ENCODE measurements at places on chromosomes 11 and 22.

- no peak for DNase-seq
Measured at GRCh38 chr11:29435421-29435820, 581.4 kb downstream of the KCNA4 start.

DNA sequence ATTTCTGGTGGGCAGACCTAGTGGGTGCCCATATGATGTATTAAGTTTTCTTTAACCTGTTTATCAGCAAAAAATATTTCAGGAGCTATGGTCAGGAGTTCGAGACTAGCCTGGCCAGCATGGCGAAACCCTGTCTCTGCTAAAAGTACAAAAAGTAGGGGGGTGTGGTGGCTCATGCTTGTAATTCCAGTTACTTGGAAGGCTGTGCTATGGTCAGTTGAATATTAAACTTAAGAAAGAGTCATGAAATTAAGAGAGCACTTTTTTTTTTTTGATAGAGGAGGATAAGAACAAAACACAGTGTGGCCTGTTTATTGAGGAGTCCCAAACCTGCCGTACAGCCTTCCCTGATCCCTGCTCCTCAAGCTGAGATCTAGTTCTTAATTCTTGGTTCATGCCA, 29.8 kb downstream of the OR6Q1 start:
- no peak for DNase-seq

GRCh38 chr22:45587638-45588505, 83.8 kb upstream of the ATXN10 start:
- no peak for DNase-seq

- peak; percentile 18 for DNase-seq
Measured at GRCh38 chr22:50613291-50613981, 12.8 kb downstream of the MAPK8IP2 start.

- DNase-seq = no peak
Measured at GRCh38 chr11:123033895-123034294, 28.0 kb downstream of the HSPA8 start.

DNA sequence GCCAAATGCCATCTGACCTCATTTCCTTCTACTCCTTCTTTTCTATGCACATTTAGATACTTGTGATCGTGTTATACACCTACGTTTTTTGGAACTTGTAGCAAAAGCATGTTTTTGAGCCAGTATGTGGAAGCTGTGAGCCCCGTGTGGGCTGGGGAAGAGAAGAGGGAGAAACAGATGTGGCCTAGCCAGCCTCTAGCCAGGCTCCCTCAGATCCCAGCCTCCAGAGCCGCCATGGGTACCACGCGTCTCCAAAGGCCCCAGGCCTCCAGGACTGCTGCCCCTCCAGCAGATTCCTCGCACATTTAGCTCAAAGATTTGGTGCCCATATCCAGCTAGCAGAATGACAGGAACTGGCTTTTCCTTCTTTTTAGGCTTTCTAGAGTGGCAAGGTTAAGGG, 17.0 kb upstream of the TLCD5 start:
- DNase-seq = no peak

DNA sequence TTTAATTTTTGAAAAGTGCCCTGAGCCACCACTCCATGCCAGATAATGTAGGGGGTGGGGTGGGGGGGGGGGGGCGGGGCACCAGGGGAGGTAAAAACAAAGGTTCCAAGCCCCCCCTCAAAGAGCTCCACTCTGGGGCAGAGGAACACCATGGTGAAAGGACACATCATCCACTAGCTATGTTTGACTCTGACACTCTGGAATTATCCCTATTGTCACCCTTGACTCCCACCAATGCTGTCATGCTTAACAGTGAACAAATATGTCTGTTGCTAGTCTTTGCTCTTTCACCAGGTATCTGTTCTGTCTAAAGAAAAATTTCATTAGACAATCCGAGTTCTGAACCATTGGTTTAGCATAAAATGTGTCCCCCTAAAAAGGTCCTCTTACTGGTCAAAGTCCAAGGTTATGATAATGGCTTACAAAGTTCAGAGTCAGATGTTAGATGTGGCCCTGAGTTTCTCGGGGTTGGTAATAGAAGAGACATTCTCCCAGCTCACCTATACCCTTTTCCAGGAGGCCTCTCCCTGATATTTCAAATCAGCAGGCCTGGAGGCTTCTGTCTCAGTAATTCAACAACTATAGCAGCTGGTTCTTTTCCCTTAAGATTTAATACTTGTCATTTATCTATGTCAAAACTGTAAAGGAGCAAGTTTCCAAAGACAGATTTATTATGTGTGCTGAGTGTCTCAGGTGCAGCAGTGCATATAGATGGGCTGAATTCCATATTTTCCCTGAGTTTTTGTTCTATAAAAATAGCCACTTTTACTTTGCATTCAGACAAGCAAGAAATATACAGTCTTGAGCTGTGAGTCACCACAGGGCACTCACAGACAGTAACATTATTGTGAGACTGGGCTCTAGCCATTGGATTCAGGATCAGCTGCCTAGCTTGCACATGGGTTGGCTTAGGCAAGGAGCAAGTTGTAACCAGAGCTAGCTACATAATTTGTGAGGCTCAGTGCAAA, 174.1 kb downstream of the CSNK2A3 start:
- no peak for DNase-seq

- DNase-seq = no peak
Measured at GRCh38 chr11:113405724-113406478, 18.3 kb downstream of the ANKK1 start.
